ENCODE measurements at places on chromosomes 7 and 10.

GRCh38 chr7:68547799-68548198, 1050.5 kb upstream of the AUTS2 start:
- DNase-seq: peak; percentile 52

DNA sequence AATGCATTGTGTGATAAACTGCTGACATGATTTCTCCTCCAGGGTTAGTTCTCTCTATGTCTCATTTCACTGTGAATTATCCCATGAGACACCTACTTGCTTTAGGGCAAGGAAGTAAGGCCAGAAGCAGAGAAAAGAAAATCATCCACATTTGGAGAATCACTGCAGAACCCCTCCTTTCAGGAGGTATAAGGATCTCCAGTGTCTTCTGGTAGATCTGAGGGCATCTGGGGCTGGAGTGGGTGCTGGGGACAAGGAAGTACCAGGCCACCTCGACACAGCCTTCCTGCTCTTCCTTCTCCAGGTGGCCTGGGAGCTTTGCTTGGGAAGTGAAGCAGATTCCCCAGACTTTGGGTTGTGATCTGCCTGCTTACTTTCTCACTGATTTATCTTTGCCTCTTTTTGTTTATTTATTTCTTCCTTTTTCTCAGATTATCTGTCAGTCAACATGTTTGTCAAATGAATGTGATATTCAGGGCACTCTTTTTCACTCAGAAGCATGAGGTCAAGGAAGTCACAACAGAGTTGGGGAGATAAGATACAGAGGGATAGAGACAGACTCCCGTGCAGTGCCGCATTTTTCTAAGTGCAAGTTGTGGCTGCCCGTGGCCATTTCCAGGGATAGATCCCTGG, 12.4 kb upstream of the CAMK2G start:
- DNase-seq: no peak

GRCh38 chr10:110793886-110794285, 77.8 kb upstream of the PDCD4 start:
- no peak for DNase-seq

GRCh38 chr7:13420726-13421125, 568.7 kb downstream of the ETV1 start:
- DNase-seq: no peak

- no peak for DNase-seq
These were observed 94.9 kb upstream of the DLX6 start for GRCh38 chr7:96910486-96910885.

DNA sequence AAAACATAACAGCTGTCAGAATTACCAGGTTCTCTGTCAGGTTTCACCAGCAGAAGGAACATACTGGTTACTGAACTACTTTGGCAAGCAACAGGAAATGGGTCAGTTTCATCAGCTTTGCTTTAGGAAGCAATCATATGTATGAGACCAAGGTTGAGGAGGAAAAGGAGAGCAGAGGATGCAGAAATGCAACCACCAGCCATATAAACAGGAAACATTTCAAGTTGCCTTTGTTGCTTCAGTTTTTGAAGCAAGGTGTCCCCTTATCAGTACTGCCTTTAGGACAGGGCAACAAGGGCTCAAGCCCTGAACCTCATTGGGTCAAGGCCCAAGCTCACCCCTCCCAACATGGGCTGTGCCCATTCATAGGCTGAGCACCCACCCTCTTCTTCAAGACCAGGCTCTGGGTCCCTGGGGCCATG, 10.2 kb downstream of the HIPK2 start:
- DNase-seq: no peak

DNA sequence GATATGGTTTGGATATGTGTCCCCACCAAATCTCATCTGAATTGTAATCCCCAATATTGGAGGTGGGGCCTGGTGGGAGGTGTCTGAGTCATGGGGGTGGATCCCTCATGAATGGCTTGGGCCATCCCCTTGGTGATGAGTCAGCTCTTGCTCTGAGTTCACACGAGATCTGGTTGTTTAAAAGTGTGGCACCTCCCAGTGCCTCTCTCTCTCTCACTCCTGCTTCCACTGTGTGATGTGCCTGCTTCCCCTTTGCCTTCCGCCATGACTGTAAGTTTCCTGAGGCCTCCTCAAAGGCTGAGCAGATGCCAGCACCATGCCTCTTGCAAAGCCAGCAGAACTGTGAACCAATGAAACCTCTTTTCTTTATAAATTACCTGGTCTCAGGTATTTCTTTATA, 4.8 kb upstream of the GCK start:
- DNase-seq: no peak

DNA sequence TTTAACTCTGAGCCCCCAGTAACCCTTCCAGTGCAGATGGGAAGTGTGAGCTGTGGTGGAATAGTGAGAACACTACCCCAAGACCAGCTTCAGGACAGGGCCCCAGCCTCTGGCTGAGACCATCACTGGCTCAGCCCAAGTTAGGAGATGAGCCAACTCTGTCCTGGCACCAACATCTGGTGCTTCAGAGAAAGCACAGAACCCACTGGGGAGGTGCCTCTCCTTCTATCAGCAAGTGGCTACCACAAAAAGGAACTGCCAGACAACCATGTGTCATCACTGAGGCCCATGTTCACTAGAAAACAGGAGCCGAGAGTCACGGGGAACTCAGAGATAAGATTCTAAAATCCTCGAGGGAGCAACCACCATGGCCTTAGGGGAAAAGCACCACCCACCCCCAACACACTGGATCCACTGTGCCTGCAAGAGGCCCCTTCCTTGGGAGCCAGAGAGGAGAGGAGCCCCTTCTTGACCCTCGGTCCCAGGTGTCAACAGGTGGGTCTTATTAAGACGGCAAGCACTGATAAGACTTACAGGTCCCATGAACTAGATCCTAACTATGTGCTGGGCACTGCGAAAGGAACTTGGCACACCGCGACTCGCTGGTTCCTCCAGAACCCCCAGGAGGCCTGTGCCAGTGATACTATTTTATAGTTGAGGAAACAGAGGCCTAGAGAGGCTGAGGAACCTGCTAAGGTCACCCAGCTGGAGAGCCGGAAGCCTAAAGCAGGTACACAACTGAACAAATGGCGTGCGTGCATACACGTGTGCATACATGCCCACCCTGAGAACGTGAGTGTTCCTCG, 102.7 kb downstream of the FAM53B start:
- DNase-seq: no peak

- no peak for DNase-seq
These were observed 25.6 kb upstream of the DLX6 start for GRCh38 chr7:96979551-96980276.

DNA sequence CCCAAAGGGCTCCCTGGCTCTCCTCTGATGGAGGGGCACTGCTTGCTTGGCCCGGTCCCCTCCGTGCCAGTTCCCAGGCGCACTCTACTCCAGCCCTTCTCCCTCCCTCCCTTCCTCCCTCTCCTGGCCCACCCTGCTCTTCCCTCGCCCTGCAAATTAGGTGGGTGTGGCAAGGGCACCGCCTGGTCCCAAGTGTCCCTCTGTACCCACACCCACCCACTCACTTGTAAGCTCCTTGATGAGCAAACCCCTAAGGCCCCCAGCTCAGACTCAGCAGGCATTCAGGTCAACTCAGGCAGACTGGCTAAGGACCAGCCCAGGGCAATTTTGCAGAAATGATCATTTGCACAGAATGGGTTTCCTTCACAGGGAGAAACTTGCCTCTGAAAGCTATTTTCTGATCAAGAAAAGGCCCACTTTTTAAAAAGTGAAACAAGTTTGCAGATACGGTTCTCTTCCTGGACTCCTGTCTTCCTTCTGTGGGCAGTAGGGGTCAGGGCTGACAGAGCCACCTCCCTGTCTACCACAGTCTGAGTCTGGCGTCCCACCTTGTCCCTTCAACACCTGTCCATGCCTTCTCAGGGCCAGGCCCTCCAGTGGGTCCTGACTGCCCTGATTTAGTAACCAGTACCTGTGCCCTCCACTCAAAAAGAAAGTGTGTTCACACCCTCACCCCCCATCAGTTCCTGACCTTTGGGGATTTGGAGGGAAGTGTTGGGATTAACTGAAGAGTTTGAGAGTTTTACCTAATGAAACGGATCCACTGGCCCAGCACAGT, 28.3 kb downstream of the C10orf71 start:
- no peak for DNase-seq

GRCh38 chr7:51961804-51962203, 645.2 kb upstream of the COBL start:
- DNase-seq: no peak

DNA sequence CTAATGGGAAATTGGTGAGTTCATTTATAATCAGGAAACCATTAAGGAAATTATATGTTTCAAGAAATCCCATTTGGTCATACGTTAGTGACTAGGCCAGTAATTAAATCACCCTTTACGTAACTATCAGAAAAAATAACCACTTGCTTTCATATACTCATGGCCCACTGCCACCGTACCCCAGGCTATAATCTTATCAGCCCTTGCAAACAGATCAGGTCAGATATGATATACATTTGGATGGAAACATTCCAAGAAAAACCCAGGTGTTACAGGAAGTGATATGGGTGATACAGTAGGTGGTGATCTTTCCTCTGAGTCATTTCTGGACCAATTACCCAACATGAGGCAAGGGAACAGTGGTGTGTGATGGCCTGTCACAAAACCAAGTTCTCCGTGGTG, 481.0 kb upstream of the SEMA3A start:
- DNase-seq: no peak

DNA sequence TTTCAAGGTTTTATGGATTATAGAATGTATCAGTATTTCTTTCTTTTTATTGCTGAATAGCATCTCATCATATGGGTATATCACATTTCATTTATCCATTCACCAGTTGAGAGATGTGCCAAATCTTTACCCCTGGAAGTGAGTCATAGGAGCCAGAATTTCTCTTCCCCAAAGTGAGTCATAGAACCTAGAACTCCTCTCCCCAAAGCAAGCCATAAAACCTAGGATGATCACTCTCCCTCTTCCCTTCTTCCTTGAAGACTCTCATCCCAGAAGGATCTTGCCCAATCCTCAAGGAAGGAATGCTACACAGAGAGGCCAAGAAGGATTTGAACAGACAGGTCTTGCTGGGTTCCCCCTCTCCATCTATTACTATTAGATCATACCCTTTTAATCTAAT, 199.9 kb downstream of the EVX1 start:
- DNase-seq: no peak

DNA sequence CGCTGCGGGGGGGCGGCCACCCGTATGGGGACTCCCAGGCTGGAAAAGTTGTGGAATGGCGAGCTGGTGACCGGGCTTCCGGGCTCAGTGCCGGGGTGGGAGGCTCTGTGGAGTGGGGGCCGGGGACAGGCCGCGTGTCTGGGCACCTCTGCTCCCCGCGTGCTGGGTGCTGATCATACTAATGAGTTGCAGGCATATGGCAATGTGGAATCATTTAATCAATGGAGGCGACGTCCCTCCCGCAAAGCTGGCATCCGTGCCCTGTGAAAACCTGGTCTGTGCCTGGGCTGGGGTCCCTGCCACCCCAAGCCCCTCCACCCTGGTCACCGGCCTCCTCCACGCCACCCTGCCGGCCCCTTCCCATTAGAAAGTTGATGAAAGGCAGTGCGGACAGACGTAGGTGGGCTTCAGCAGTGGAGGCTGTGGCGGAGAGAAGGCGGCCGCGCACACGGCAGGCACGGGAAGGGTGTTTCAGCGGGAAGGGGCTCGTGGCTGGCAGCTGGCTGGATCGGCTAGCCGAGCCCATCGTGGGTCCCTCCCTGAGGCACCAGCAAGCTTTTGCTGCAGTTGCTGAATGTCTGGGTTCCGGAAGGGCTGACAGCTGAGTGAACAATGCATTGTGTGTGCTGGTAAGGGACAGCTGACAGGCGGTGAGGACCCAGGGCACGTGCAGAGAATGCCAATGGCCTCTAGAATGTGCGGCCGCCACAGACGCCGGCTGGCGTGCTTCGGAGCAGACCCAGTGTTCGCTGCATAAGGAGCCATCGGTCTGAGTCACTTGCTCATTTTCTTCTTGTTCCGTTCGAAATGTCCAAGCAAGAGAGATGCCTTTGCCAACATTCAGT, 1.5 kb downstream of the ADGRA1 start:
- no peak for DNase-seq

DNA sequence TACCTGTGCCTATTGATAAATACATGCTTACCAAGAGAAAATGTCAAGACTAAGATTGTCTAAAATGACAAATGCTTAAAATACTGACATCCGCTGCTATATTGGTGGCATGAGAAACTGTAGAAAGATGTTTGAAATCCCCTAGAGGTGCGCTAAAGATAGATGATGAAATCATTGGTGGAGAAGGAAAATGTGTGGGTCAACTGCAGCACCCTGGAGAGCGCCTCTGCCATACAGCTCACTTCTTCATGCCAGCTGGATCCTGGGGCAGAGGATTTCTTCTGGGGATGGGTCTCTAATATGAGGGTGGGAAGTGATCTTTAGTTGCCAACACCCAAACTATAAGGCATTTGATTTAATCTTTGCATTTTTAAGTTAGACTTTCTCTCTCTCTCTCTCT, 680.4 kb upstream of the POM121L12 start:
- no peak for DNase-seq

DNA sequence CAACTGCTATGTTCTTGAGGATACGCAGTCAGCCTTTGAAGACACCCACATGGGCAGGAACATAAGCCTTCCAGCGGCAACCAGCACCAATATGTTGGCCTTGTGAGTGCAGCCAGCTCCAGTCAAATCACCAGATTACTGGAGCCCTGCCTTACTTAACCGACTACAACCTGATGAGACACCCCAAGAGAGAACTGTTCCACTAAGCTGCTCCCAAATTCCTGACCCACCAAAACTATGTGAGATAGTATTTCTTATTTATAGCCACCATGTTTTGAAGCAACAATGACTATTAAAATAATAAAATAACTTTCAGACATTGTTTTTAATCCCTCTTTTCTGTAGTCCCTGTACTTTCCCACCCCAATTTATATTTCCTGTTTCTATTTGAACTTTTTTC, 179.6 kb downstream of the ADK start:
- no peak for DNase-seq

DNA sequence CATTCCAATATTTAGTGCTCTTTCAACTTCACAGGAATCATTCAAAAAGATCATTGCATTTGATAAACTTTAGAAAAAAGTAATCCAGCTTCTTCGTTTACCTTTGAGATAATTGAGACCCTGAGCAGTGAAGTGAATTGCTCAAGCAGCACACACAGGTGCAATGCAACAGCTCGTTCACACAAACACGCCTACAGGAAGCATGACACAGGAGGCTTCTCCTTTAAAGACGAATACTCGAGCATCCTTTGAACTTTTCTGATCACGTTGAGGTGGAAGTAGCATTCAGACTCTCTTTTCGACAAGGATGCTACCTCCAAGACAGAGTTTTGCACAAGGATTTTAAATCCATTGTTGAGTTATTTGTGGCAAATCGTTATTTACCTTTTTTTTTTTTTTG, 18.0 kb upstream of the RSU1 start:
- DNase-seq: no peak

DNA sequence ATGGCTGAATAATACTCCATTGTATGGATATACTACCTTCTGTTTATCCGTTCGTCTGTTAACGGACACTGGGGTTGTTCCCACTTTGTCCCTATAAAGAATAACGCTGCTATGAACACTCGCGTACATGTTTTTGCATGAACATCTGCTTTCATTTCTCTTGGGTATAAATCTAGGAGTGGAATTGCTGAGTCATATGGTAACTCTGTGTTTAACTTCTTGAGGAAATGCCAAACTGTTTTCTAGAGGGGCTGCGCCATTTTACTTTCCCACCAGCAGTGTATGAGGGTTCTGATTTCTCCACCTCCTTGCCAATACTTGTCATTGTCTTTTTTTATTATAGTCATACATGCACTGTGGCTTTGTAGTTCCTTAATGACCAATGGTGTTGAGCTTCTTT, 20.6 kb upstream of the RASSF4 start:
- no peak for DNase-seq

GRCh38 chr7:148289630-148290029, 300.9 kb upstream of the C7orf33 start:
- DNase-seq: no peak
